ENCODE measurements at places on chromosomes 3 and 15. TPM values are rescaled to one million over a fixed set of nuclear protein-coding genes. Genes with fewer than 3 reads are reported as not detected.

The HRH1 gene
- 11.2 TPM for total RNA-seq

The UROC1 gene
- not detected for total RNA-seq

The TM6SF1 gene
- 3.4 TPM for total RNA-seq

The ILDR1 gene
- not detected for total RNA-seq

The NRROS gene
- not detected for total RNA-seq

The RBPMS2 gene
- total RNA-seq = not detected

The BDH1 gene
- 3.9 TPM for total RNA-seq

The CLSTN2 gene
- total RNA-seq = not detected

The B3GALNT1 gene
- total RNA-seq = 23.6 TPM

The XCR1 gene
- not detected for total RNA-seq
